ENCODE measurements at places on chromosomes 7 and 10. TPM values are rescaled to one million over a fixed set of nuclear protein-coding genes. Genes with fewer than 3 reads are reported as not detected.

Gene FRMD4A
- total RNA-seq, result 51.1 TPM

Gene OR2A5
- not detected for total RNA-seq

Gene LIPN
- total RNA-seq, result not detected

Gene TNPO3
- total RNA-seq, result 59.0 TPM

DNA sequence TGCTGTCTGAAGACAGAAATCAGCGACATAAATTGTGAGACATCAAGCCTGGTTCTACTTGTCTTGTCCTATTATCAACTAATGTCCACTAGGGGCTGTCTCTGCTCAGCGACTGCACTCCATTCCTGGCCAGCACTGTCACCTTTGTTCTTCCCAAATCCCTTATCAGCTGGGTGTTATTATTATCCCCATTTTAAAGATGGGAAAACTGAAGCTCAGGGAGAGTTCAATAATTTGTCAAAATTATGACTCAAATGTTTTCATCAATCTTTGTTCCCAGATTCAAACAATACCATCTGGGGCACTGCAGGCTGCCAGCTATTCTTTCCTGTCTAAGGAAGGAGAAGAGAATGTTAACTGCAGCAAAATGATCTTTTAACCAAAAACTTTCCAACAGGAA, 431.6 kb upstream of the NFE2L3 start:
- DNase-seq, result no peak

GRCh38 chr10:3787816-3788215, 2.8 kb upstream of the KLF6 start:
- no peak for DNase-seq

DNA sequence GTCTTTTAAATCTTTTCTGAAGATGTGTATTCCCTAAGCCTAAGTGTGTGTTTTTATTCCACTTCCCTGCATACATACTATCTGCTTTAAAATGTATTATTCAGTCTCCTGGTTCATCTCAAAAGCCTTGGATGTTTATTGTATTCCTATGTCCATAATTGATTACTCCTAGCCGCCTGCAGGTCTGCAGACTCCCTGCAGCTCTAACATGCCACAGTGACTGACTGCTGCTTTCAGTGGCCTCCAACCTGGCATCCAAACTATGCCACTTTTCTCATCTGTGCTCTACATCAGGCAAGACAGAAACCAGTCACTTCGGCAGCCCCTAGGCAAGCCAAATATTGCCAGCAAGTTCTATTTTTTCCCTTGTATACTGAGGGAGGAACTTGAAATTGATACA, 81.7 kb downstream of the ABCA13 start:
- DNase-seq, result no peak

GRCh38 chr7:873367-874002, 2.9 kb upstream of the GET4 start:
- DNase-seq, result peak; percentile 76

DNA sequence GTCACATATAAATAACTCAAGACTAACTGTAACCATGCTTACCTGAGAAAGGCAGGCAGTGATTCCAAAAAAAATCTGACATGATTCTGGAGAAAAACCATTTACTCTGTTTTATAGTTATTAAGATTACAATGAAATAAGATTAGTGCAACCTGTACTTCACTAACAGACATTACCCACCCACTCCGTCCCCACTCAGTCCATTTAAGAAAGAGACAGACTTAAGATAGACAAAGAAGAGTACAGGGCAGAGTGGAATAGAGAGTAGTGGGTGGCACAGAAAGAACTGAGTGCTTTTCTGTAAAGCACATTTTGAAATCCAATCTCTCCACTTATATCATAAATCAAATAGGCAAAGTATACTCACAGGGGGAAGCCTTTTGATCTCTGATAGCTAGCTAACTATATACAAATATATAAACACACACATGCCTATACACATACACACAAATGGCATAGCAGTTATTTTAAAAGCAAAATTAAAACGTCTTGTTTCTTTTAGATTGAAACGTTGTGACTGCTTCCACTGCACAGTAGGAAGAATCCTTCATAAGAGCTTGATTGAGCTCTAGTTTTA, 11.9 kb downstream of the PAXIP1 start:
- no peak for DNase-seq

GRCh38 chr10:17143055-17143690, 13.6 kb upstream of the CUBN start:
- no peak for DNase-seq

DNA sequence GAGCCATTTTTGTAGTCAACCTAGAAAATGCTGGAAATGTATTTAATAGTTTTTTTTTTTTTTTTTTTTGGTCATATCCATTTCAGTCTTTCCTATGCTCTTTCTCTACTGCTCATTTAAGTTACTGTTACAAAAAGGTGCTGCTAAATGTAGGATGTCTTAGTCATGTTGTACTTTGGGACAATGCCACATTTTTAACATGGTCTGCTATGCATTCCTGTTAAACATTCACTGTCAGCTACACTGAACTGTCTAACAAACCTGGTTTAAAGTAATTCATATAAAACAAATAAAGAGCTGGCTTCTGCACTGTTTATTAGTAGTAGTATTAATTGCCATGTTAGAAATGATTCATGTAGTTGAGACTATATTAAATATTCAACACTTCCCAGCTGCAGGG, 108.6 kb downstream of the NSUN6 start:
- no peak for DNase-seq

GRCh38 chr10:78919181-78919966, 149.4 kb upstream of the ZMIZ1 start:
- no peak for DNase-seq

DNA sequence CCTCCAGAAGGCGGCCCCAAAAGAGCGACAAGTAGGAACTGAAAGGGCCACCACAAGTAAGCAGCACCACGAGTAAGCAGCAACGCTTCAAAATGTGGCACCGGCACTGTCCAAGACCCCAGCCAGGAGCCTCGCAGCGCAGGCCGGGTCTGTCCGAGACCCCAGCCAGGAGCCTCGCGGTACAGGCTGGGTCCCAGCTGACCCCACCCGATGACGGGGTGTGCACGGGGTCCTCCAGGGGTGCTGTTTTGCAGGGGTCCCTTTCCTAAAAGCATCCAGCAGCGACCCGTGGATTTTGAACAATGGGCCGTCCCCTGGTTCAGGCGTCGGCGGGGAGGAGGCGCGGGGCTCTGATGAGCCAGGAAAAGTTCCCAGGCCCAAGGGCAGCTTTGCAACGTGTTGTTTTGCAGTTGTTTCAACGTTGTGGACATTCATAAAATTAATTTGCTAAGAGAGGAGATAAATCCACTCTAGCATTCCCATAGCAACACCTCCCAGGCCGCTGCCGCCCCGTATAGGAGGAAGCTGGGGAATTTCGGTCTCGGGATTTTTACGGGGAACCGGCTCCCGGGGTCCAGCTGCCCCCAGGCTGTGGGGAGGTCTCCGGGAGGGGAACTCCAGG, 51.6 kb upstream of the PDGFA start:
- DNase-seq, result no peak

DNA sequence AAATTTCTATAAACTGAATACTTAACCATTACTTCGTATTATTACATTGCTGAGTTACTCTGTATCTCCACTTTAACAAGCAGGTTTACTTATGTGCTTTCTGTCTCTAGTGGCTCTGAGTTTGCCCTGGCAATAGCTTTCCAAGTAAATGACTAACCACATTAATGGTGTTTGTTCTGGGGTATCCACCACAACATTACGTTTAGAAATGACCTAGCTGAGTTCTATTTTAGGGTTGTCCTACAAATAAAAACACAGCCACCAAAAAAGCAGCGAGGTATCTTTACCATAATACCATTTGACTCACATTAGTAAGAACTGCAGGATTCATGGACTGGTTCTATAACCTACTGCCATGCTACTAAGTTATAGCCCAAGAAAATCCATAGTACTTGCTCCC, 83.1 kb downstream of the HIBADH start:
- peak; percentile 4 for DNase-seq

- DNase-seq, result no peak
Measured at GRCh38 chr7:81427461-81427860, 342.4 kb downstream of the HGF start.

DNA sequence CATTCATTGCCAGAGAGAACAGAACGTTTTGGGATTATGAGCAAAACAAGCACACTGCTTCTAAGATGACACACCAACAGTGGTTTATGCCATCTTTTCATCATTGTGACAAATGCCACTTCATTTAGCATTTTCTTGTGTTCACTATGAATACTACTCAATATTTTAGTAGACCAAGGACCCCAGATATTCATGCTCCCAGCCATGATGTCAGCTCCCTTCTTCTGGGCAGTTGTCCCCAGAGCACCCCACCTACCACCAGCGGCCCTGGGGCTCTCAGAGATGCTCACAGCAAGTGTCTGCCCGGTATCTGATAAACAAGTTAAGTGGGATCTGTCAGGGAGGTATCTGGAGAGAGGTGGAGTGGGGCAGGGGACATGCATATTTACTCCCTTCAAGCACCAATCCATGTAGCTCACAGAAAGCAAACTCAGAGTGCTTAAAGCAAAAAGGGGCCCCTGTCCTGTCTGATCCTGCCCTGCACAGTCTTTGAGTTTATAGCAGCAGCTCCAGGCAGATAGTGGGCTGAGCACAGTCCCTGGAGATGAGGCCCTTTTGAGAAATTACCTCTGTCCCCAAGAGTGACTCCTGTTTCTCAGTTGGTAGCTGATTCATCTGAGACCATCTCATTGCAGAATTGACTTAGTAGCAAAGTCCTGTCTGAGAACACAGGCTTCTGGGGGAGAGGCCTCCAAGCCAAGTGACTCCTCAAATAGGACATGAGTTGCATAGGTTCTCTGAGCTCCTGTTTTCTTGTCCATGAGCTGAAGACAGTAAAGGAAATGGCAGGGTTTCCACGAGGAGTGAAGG, 281.8 kb upstream of the KLF6 start:
- DNase-seq, result no peak

- peak; percentile 41 for DNase-seq
Measured at GRCh38 chr7:41574377-41574776, 128.5 kb downstream of the INHBA start.

- no peak for DNase-seq
Measured at GRCh38 chr7:150734254-150734653, 3.0 kb upstream of the GIMAP5 start.

DNA sequence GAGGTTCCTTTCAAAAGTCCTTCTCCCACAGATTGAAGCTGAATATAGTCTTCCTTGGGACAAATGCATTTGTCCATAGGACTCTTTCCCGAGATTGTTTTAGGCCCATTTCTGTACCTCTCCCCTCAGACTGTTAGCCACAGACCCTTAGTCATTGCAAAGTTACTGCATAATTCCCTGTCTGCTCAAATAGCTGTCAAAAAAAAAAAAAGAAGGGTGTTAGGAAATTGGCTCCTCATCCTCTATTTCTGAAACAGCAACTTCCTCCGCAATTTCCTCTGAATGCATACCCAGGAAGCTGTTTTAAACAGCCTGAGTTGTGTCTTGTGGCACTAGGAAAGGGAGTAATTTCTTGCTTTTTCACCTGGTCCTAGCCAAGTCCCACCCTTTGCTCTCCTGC, 5.4 kb downstream of the LRRC4 start:
- DNase-seq, result no peak

All from RPMI7951 (cell line).